ENCODE measurements at places on chromosomes 7 and 10. TPM values are rescaled to one million over a fixed set of nuclear protein-coding genes. Genes with fewer than 3 reads are reported as not detected.

The PNLIPRP3 gene
- not detected for total RNA-seq

The FAM237B gene
- not detected for total RNA-seq

DNA sequence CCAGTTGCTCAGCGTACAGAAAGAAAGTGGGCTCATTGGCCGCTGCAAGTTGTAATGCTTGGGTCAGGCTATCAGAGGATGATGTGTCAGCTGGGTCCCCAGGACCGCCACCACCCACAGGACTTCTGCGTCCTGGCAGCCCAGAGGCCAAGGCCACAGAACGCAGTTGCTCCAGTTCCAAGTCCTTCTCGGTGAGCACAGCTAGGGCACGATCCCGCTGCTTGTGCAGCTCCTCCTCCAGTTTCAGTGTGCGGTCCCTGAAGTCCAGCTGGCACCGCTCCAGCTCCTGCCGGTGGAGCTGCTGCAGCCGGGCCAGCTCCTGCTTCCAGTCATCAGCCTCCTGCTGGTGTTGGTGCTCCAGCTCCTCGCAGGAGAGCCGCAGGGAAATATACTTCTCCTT, 3.0 kb downstream of the GCC1 start:
- DNase-seq, result no peak

The ADCY1 gene
- 5.8 TPM for total RNA-seq

The HOXA3 gene
- 26.4 TPM for total RNA-seq

DNA sequence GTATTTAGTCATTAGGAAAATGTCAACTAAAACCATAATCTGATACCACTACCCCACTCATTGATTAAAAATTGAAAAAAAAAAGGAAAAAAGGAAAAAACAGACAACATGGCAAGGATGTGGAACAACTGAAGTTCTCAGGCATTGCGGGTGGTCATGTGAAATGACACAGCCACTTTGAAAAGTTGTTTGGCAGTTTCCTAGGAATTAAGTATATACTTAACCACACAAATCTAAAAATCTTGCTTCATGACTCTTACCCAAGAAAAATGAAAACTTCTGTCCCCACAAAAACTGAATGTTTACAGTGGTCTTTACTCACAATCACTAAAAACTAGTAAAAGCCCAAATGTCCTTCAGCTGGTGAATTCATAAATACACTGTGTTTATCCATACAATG, 254.5 kb downstream of the AHR start:
- DNase-seq, result no peak

DNA sequence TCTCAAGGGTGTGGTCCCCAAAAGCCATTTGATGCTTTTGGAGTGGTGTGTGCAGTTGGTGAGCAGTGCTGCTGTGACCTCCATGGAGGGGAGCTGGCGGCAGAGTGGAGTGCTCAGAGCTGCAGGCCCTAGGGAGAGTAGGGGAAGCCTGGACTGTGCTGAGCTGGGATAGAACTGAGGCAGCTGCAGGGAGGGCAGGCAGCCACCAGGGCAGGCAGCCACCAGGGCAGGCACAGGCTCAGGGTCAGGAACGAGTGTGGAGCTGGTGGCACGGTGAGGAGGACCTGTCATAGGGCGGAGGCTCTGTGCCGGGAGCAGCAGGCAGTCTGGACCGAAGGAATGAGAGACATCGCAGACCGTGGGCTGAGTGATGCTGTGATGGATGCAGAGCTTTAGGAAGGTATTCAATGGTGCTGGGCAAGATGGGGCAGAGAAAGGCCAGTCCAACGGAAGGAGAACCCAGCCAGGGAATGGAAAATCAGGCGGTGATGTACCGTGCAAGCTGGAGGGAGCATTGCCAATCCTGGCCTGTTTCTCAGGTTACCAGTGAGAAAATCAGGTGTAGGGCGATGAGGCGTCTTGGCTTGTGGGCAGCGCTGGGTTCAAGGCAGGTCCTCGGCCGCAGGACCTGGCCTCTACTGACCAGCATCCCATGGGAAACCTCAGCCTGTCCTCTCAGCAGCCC, 152.6 kb downstream of the CAMK1D start:
- no peak for DNase-seq

The PLEKHA1 gene
- total RNA-seq, result 48.7 TPM

The LFNG gene
- 36.6 TPM for total RNA-seq

DNA sequence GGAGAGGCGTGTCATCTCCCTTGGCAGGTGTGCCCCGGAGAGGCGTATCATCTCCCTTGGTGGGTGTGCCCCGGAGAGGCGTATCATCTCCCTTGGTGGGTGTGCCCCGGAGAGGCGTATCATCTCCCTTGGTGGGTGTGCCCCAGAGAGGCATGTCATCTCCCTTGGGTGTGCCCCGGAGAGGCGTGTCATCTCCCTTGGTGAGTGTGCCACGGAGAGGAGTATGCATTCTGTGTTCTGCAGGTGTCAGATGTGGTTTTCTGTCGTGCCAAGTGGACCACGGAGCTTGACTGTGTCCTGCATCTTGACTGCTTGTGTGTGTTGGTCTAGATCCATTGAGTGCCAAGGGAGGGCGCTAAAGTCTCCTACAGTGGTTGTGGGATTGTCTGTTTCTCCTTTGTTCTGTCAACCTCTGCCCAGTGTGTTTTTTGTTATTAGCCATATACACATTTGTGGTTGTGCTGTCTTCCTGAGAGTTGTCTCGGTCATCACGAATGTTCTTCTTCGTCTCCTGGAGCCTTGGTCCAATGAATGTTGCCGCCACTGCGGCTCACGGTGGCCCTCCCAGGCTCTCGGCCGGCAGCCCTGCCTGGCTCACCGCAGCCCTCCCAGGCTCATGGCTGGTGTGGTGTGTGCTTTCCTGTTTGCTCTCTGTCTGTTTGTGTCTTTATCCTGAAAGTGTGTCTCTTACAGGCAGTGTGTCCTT, 96.8 kb downstream of the INPP5A start:
- DNase-seq, result no peak
